ENCODE measurements at places on chromosomes 4 and X.

DNA sequence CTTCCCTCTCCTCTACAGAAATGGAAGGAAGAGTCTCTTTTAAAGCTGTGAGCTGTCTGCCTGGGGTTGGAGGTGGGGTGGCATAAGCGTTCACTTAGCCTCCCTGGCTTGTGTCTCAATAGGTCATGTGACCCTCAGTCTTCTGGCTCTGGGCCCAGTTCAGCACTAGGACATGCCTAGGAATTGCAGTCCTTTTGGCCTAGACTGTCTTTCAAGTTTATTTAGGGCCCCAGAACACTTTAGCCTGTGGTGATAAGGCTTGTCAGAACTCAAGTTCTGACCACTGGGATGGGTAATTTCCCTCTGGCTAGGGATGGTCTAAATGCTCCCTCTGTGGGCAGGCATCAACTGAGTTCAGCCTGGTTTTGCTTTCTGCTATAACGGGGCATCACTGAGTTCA is 34.3 kb upstream of the ARMCX4 start:
- DNase-seq: no peak

GRCh38 chr4:112201915-112202505 is 29.6 kb upstream of the AP1AR start:
- no peak for DNase-seq

- no peak for DNase-seq
These were observed 3.5 kb downstream of the PCSK1N start for GRCh38 chrX:48831909-48832291.

GRCh38 chrX:9465380-9466123 is 694 bp downstream of the TBL1X start:
- peak; percentile 16 for DNase-seq

DNA sequence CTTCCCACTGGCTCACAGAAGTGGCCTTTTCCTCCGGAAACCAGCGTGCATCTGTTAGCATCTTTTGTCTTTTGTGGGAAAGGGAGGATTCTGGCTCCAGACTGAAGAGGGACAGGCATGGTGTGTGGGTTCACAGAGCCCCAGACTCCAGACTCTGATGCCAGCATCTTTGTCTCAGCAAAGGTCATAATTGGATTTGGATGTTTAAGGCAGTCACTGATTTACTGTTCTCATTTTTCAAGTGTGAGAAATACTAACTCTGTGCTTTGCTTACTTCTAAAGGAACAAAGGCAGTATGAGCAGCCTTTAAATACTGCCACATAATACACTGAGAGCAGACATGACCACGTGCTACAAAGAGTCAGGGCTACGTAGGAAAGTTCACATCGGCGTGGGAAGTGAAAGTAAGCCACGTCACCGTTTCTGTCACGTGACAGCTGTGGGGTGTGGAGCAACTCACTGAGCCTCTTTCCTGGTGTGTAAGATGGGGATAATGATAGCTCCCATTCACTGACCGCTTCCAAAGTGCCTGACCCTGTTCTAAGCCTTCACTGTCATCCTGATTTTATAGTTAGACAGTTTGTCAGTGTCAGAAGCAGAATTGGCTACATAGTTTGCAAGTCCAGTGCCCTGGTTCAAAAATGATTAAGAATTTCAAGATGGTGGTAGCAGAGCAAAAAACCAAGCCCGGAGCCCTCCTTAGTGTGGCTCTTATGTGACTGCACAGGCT is 24.8 kb upstream of the TMSB4X start:
- peak; percentile 82 for DNase-seq

- DNase-seq: no peak
These were observed 21.8 kb upstream of the P2RY10 start for GRCh38 chrX:78923198-78924015.

DNA sequence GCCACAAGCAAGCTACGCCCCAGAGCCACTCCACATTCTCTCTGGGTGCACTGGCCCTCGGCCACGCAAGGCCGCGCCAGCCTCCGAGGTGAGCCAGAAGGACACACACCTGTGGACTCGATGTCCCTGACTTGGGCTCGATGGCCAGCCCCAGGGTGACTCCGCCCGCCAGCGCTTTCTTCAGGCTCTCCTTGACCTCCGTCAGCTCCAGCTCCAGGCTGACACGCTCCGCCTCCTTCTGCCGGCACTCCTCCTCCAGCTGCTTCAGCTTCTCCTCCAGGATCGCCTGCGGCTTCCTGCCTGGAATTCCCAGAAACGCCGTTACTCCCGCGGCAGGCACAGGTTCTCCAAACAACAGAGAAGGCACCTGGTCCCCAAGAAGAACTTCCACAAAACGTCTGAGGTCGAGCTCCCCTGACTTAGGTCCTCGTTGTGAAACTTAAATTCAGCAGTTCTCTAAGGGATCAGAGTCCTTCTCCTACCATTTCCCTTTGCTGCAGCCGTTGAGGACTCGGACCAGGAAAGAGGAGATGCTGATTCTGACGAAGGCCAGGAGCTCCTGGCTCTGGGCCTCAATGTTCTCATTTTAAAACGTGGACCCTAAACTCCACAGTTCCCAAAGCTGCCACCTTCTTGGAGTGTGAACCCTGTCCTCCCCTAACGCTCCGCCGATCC is 166.8 kb downstream of the AFAP1 start:
- no peak for DNase-seq

GRCh38 chrX:70552130-70552704 is 107.6 kb downstream of the DLG3 start:
- no peak for DNase-seq

- DNase-seq: no peak
These were observed 8.0 kb downstream of the OPRPN start for GRCh38 chr4:70405765-70406164.

- DNase-seq: no peak
These were observed 55.7 kb downstream of the METTL14 start for GRCh38 chr4:118740869-118741268.

DNA sequence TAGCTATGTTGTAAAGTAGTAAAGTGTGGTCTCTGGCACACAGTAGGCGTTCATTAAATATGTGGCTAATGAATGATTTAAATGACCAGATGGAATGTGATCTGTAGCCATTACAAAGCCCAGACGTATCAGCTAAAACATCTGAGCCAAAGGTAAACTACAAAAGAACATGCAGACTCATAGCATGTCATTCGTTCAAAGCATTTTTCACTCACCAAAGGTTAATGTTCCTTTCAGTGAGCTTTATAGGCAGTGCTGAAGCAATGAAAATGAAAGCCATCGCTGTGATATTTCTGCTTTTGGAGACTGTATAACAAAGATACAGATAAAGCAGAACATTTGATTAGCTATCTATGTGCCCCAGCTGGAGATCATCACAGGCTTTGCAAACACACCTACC is 50.5 kb downstream of the F9 start:
- DNase-seq: no peak

DNA sequence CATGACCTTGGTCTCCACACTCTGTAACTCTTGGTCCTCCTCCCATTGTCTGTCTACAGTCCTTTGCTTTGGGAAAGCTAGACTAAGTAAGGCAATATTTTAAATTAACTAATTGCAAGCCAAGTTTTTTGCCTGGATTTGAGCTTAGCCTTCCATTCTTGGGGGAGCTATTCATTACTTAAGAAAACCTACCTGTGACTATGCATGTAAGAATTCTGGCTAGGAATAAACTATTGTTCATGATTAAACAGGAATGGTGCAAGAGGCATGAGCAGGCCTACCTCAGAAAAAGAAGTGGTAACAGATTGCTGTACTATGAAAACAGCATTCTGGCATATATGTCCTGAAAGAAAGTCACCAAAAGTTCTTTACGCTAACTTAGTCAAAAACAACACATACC is 309.4 kb downstream of the MAPK10 start:
- no peak for DNase-seq

DNA sequence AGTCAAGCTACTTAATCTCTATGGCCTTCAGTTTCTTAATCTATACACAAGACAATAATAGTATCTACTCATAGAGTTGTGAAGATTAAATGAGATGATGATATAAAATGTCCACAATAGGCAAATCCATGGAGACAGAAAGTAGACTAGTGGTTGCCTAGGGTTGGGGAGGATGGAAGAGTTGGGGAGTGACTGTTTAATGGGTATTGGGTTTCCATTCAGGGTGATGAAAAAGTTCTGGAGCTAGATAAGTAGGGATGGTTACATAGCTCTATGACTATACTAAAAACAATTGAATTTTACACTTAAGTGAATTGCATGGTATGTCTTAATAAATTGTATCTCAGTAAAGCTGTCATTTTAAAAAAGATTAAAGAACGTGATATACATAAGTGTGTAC is 35.7 kb downstream of the BCORL1 start:
- no peak for DNase-seq

DNA sequence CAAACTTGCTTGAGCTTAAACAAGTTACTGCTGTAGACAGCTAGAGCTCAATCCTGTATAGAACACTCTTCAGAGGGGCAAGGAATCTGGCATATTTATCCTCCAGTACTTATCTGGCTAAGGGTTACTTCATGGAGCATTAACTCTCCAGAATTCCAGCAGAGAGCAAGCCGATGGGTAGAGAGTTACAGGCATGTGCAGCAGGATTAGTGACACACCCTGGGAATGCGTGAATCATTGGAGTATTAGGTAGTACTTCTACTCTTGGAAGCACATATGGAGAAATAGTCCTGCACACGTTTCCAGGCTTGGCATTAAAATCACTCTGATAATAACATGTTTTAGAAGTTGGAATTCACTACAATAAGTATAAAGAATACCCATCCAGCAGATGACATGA is 35.4 kb downstream of the GRXCR1 start:
- no peak for DNase-seq

- DNase-seq: no peak
These were observed 75.5 kb downstream of the MOSPD2 start for GRCh38 chrX:14948691-14949090.

DNA sequence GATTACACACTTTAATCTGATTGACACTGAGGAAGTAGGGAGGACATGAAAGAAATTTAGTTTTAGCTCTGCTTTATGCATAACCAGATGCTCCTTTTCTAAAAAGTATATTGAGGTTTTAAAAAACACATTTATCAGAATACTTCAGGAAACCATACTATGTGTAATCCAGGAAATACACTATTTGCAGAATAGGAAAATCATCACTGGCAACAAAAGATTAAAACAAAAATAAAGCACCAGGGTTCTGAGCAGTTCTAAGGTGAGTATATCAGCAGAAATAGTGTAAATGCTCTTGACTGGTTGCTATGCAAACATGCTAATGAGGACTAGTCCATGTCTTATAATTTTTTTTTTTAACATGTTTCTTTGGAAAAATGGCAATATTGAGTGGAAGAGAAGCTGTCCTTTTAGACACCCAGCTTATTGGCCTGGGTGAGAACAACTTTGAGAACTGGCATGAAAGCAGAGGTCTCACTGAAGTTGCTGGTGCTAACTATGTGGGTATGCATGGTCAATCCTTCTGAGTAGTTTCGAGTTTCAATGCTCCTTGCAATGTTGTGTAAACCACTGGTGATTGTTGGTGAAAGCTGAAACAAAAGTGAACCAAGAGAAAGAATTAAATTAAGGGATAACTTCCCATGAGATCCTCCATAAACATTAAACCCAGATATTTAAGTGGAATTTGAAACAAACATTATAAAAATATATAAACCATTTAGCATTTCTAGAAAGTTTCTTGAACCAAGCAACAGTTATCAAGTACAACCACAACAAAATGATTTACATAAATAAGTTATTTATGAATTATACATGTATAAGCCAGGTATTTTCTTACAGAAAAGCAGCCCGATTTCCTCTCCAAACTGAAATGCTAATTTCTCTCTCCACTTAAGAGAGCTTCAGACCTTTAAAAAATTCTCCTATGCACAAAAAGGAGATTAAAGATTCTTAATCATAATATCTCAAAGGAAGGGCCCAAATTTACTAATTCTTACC is 20.4 kb upstream of the SCD5 start:
- no peak for DNase-seq

DNA sequence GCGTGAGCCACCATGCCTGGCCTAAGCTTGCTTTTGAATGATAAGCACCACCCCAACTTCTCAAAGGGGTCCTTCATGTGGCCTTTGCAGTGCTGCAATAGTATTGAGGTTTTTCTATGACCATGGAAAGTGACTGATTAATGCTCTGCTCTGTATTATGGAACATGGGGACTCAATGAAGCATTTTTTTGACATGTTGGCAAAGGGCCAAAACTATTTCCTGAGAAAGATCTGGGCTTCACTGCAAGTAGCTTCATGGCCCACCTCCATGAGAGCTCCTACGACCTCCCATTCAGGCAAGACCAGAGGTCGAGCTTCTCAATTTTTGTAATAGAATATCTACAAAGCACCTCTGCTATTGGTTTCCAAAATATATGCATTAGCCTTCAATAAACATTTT is 16.7 kb upstream of the SEPTIN6 start:
- no peak for DNase-seq

GRCh38 chr4:64158648-64159326 is 250.5 kb downstream of the TECRL start:
- DNase-seq: peak; percentile 34

DNA sequence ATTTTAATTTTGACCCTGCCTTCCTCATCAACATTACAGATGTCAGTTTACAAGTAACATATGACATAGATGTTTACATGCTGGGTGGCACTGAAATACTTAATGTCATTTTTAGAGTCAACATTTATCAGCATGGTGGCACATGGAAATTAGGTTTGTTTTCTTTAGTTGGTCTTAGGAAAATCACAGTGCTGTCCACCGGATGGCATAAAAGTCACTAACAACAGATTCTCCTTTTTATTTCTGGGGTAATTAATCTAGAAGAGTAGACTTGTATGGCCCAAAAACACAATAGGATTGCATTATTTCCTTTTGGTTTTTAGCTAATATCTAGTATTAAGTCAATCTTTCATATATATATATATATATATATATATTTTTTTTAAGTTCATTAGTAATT is 88.6 kb upstream of the HHIP start:
- no peak for DNase-seq

- DNase-seq: no peak
These were observed 35.0 kb upstream of the GNPDA2 start for GRCh38 chr4:44761306-44761705.

DNA sequence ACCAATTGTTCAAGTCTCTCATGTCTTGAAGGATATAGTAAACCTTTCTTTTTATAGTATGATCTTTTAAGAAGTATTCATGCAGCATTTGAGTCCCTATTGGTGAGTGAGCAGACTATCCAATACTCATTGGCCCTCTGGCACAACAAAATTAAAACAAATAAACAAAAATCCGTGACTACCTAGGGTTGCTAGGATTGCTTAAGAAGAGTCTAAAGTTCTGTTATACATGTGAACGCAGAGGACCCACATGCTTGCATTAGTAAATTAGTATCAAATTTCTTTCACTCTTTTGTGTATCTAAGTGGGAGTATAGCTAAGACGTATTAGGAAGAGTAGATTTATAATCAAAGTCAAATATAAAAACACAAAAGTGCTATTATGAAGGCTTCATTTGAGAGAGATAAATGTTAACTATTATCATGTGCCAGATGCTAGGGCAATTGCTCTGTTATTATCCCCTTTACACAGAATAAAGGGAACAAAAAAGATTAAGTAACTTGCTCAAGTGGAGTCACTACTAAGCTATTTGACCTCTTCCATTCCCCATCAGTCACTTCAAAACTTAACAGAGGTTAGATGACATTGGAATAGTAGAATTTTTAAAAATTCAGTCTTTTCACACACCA is 29.2 kb upstream of the LARP1B start:
- no peak for DNase-seq

- no peak for DNase-seq
These were observed 182.3 kb downstream of the BANK1 start for GRCh38 chr4:101972791-101973190.

GRCh38 chrX:44898411-44899221 is 25.6 kb downstream of the KDM6A start:
- DNase-seq: no peak
